Cerebellar nuclear complex (tissue), 1 donor: ENCODE measurements at places on chromosomes 5 and 9.

GRCh38 chr9:69120380-69121154 is 53.5 kb upstream of the TJP2 start:
- DNase-seq: no peak

GRCh38 chr9:70030156-70030555 is 13.5 kb upstream of the MAMDC2 start:
- DNase-seq: no peak

- DNase-seq: no peak
Observed at GRCh38 chr5:167244583-167244982, 1046.9 kb upstream of the WWC1 start.

DNA sequence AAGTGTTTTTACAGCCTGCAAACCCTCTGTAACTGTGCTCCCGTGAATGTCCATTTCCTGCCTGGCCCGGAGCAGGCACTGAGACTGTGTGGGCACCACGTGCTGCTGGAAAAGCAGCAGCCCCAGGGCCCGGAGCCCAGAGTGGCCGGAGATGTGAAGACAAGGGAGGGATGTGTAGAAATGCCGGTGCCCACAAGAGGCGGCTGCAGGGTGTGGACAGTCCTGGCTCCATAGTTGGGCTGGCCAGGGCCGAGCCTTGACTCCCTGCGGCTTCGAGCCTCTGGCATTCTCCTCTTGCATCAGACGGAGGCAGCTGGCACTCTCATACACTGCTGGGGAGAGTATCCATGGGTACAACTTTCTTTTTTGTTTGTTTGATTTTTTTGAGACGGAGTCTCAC is 13.2 kb upstream of the GFPT2 start:
- DNase-seq: no peak

DNA sequence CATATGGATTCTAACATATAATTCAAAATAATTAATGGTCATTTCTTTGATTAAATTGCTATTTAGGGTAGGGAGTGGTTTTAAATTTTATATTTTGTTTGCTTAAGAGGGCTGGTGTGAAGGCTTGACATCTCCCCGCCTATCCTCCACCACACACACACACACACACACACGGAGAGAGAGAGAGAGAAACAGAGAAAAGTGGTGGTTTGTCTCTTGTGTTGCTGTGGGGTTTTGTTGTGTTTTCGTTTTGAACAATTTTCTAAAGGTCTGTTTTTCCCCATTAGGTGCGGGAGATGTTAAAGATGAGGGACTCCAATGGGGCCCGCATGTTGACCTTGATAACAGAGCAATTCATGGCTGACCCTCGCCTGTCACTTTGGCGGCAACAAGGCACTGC is 161.9 kb downstream of the ZSWIM6 start:
- DNase-seq: no peak

GRCh38 chr9:107513464-107514100 is 24.0 kb upstream of the KLF4 start:
- no peak for DNase-seq

DNA sequence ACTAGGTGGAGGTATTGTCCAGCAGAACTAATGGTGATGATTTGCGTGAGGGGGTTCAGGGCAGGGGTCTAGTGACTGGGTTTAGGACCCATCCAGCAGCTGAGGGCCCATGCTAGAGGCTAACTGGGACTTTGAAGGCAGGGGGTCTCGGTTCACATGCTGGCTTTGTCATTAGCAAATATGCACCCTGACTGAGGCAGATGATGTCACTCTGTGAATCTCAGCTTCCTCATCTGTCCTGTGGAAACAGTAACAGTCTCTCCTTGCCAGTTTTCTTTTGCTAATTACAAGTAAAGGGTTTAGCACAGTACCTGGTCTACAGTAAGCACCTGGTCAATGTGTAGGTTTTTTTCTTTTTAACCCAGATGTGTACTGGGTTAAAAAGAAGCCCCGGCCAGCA is 5.2 kb downstream of the SH2D3C start:
- DNase-seq: no peak

- DNase-seq: no peak
Observed at GRCh38 chr9:128148509-128149000, 698 bp upstream of the LCN2 start.

DNA sequence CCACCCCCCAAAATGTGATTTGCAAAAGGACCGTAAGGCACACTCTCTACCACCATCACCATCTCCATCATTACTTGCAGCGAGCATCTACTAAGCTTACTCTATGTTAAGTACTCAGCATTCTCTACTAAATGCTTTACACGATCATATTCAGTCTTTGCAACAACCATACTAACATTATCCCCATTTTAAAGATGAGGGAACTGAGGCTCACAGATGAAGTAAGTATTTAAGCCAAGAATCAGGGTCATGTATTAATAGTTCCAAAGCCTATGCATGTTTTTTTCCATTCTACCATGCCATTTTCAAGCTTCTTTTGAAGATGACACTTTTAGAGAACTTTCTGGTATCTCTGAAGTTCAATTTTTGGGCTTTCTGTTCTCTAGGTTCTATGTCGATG is 121.7 kb upstream of the ANKRD55 start:
- DNase-seq: no peak

DNA sequence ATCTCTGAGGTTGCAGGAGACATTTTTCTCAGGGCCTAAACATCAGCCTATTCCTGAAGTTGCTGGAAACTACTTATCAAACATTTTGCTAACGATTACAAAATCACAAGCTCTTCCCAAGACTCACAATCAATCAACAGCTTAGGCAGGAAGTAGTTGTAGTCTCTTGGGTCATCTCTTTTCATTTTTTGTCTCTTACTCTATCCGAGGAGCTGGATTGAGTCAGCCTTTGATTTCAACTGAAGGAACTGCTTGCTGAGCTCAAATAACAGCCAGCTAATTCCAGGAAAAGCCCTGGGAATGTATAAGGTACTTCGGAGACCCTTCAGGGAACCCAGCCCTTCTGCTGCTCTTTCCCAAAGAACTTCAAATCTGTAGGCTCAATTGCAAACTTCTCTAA is 398.9 kb downstream of the PLK2 start:
- DNase-seq: no peak

DNA sequence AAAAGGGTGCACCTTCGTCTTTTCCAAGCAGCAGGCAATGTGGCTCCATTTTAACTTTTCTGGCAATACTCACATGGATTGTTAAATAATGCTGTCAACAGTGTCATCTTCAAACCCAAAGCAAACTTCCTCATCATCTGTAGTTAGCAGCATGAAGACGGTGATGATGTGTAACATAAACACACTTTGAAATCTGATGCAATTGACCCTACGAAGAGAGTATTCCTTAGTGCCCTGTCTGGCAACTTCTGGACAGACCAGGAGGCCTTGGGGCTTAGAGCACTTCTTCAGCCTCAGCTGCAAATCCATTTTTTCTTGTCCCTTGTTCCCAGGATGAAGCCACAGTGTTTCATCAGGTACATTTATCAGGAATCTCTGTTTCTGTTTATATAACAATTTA is 149.1 kb downstream of the GHR start:
- no peak for DNase-seq

DNA sequence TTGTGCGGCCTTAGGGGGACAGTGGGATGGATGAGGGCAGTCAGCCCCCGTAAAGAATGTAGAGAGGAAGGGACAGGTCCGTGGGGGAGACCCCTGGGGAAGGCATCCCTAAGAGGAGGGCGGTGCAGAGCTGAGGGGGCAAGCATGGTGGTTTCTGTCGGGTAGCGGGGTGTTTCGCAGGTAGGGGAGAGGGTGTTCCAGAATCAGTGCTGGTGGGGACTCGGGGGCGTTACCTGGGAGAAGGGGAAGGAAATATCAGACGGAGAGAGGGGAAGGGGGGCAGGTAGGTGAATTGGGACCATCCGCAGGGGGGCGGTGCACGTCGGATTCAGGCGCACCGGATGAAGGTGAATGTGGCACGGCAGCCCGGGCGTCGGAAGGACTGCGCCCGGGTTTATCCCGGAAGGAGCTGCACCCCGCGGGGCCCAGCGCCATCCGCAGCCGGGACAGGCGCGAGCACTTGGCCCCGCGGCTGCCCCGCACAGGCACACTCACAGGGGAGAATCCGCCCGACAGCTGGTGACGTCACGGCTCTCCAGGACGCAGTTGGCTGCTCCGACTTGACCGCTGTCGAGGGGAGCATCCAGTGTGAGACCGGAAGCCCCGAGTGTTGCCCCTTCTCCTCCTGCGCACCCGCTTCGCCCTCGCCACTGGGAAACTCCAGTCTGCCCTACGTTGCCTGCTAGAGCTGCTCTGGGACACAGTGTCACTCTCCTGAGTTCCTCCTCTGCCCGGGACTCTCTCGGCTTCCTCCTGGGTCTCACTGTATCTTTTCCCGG is 1.3 kb downstream of the CD72 start:
- no peak for DNase-seq

DNA sequence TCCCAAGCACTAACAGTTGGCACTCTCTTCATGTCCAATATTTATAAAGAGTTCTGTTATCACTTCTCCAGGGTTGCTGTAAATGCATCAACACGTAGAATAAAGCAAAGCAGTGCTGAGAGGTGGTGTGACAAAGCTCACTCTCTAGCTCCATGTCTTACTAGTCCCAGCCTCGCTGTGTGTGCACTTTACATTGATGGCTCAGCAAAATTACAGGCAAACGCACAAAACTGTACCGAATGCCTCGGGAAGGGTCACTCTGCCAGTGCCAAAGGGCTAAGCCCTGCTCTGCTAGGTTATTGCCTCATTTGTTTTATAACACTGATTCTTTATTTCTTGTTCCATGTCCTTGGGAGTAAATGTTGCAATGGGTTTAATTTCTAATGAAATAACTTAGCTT is 1005.9 kb upstream of the WWC1 start:
- DNase-seq: no peak

DNA sequence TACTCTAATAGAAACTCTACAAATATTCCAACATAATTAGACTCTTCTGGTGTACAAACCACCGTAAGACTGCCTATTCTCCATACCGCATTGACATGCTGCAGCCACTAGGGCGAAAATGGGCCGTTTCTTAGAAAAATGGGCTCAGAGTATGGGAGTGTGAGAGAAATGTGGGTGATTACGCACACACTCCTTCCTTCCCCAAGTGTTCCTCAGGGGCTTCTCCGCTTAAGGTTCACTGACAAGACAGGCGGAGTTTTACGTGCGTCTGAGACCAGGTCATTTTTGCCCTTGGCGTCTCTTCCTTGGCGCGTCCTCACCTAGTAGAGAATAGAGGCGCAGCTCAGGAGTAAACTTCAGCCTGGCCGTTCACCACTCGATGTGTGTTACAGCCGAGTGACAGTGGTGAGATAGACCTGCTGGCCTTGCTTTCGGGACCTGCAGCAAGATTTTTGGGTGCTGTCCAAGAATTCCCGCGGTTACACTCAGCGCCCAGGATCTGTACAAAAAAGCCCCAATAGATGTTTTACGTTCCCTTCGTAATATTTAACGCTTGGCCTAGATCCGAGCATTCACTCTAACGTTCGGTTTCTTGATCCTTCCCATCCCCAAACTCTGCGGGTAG is 1.8 kb upstream of the NTRK2 start:
- no peak for DNase-seq

GRCh38 chr5:169148138-169148740 is 152.7 kb downstream of the SLIT3 start:
- DNase-seq: no peak

DNA sequence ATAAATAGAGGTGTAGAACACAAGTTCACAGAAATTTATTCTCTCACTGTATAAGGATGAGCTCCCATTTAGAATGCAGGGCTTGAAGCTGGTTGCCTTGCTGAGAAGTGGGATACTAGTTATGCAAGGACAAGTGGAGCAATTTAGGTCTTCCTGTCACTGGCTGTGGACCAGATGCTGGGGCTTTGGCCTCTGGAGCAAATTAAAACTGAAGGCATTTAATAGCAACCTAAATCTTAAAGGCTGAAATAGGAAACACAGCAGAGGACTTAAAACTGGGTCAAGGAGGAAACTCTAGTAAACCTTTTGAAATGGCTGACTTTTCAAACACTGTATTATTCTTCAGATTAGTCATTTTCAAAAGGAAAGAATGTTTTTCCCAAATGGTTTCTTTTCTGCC is 319.4 kb downstream of the RAB3C start:
- DNase-seq: no peak

DNA sequence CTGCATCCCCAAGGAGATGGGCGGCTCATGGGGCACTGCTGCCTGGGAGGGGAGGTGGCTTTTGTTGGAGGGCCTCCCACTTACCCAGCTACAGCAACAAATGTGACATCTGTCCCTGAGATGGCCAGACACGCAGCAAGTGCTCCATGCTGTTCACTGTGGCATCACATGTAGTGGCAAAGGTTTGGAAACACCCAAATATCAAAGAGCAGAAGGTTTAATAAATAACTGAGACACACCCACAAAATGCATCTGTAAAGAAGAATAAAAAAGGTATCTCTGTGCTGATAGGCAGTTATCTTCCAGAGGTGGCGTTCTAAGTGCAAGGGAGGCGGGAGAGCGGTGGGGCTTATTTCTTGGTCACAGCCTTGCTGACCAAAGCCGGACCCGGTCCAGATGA is 23.3 kb upstream of the CLPTM1L start:
- DNase-seq: no peak

- no peak for DNase-seq
Observed at GRCh38 chr9:134895097-134895496, 14.5 kb downstream of the FCN2 start.

- no peak for DNase-seq
Observed at GRCh38 chr9:114289106-114289505, 33.8 kb upstream of the ORM1 start.

DNA sequence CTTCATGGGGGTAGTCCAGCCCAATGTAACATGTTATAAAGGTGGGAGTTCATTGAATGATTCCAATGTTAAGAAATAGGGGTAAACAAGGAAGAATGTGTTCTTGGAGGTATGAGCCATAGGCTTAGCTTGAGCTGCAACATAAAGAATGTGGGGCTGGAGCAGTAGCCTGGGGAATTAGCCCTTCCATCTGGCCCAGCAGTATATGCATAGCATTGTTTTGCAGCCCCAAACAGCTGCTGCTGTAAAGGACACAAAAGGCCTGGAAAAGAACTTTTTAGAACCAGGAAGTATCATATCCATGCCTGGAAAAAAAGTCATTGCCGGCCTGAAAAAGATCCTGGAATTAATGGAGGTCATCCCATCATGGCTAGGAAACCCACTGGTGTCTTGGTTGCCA is 55.8 kb upstream of the SMARCA2 start:
- no peak for DNase-seq
